Chondrocyte (in vitro differentiated cells): ENCODE measurements at places on chromosomes 16 and 17. TPM values are rescaled to one million over a fixed set of nuclear protein-coding genes. Genes with fewer than 3 reads are reported as not detected.
A peak's percentile ranks its signal among the peaks of the same experiment; 100 is the strongest.

DNA sequence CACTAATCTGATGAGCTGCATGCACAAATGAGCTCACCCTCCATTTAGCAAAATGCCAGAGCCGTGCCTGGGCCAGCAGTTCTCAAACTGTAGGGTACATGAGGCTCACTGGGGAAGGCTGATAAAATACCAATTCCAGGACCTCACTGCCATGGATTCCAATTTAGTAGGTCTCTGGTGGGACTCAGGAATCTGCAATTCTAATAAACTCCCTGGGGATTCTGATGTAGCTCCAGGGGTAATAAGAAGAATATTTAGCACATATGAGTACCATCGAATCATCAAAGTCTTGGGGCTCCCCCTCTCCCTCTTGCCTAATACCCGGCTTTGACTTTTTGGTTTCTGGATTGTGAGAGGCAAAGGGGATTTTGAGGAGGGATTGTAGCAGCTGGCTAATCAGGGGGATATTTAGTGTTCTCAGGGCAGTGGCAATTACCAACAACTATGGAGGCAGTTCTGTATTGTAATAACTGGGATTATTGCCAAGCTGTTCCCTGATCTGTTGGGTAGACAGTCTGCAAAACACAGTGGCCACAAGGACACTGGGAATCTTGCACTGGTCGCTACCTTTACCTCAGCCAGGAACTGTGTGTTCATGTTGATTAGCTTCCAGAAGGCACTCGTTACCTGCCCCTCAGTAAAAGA lies 140.4 kb downstream of the SHISA9 start:
- no peak for DNase-seq

The DNAH3 gene
- total RNA-seq = not detected in 3 replicates

GRCh38 chr16:67528222-67528869 lies at the start of gene RIPOR1:
Gene RIPOR1 (plus strand): TSS chr16:67528829. CDS start chr16:67538447, 9,618 bp downstream.
- no peak for DNase-seq

- DNase-seq = peak; percentile 75
These were observed 2.7 kb upstream of the CCDC57 start for GRCh38 chr17:82215095-82215971.
